ENCODE measurements at places on chromosomes 16 and 17. TPM values are rescaled to one million over a fixed set of nuclear protein-coding genes. Genes with fewer than 3 reads are reported as not detected.

DNA sequence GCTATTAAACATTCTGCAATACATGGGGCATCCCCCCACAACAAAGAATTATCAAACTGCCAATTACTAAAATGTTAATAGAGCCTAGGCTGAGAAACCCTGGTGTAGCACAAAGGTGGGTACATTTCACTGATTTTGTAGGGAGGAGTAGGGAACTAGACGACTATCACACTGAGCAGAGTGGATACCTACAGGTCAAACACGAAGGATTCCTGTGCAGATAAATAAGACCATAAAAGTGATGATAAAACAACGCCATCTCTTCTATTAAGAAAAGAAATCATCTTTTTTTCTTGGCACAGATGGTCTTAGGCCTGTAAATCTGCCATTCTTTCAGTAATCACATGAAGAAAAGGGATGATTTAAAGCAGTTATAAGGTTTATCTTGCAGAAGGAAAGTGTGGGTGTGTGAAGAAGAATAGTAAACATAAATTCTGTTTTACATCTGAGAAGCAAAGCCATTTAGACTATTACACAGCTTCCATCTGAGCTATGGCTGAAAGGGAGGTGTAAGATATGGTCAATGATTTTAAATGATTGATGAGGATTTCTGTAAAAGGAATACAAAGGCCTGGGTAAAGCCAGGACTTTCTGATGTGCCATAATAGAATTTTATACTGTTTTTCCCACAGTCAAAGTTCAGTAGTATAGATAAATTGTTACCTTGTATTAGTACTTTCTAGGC, 429.4 kb upstream of the GOT2 start:
- no peak for DNase-seq

- DNase-seq = no peak
These were observed 21.9 kb downstream of the PARN start for GRCh38 chr16:14608111-14608566.

Gene KRT32
- not detected for total RNA-seq

DNA sequence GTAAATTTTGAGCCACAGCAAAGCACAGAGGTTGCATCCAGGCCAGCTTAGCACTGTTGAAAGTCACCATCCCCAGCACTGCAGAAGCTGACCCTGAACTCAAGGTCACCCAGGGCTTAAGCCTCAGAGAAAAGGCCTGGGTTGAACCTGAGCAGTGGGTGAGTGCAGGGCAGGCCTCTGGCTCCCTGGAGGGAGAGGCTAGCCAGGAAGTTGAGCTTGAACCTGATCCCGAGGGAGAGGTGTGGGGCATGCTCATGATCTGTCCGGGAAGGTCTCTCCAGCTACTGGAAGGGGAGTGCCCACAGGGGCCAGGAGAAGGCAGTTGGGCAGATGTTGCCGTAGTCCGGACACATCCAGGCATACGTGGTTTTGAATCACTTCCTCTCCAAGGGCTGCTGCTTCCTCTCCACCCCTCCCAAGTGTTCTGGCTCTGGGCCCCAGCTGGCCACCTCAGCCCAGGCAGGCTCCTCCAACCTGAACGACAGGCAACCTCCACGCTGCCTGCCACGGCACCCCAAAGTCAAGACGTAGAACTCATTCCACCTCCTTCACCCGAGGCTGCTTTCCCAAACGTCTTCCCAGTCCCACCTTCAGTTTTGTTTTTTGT, 18.4 kb downstream of the CARHSP1 start:
- DNase-seq = no peak

Gene SEC14L1
- total RNA-seq = 157 TPM

DNA sequence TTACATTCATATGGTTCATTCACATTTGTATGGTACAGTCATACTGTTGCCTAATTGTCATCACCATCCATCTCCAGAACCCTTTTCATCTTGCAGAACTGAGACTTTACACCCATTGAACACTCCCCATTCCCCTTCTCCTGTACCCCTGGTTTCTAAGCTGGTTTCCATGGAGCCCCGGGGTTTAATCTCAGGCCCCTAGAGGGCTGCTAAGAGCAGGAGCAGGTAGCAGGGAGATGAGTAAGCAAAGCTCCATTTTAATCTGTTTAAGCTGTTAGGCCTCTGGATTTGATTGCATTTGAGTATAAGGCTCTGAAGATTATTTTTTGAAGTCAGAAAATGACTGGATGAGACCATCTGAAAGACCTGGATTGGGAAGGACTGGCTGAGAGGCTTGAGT, 68.5 kb upstream of the RPL38 start:
- no peak for DNase-seq

DNA sequence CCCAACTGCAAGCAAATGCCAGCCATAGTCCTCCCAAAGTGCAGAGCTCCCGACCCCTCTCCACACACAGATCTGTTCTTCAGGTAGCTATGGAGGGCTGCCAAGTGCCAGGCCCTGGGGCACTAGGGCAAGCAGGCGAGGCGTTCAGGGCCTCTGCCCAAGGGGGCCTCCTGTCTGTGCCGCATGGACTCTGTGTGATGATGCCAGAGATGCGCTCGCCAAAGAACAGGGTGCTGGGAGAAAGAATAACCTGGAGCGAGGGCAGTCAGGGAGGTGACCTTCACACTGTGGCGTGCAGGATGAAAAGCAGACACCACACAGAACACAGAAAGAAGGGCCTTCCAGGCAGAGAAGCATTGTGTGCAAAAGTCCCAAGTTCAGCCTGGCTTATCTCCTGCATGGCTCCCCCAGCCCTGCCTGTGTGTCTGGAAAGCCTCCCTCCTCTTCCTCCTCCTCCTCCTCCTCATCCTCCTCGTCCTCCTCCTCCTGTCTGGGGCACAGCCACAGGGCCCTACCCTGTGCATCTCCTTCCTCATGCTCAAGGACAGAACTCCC, 44.2 kb downstream of the PEMT start:
- DNase-seq = no peak

Gene TVP23A
- total RNA-seq = 0.19 TPM

- no peak for DNase-seq
These were observed 19.9 kb downstream of the SNX11 start for GRCh38 chr17:48127371-48128051.

- DNase-seq = no peak
These were observed 21.1 kb downstream of the ARHGAP27 start for GRCh38 chr17:45411348-45412105.

- no peak for DNase-seq
These were observed 69.1 kb downstream of the METRNL start for GRCh38 chr17:83148317-83149028.

Gene SLC5A2
- total RNA-seq = 4.8 TPM

Gene CDR2
- 29.6 TPM for total RNA-seq

Gene SCRN2
- total RNA-seq = 40.3 TPM

Gene CDC6
- total RNA-seq = 1.7 TPM

DNA sequence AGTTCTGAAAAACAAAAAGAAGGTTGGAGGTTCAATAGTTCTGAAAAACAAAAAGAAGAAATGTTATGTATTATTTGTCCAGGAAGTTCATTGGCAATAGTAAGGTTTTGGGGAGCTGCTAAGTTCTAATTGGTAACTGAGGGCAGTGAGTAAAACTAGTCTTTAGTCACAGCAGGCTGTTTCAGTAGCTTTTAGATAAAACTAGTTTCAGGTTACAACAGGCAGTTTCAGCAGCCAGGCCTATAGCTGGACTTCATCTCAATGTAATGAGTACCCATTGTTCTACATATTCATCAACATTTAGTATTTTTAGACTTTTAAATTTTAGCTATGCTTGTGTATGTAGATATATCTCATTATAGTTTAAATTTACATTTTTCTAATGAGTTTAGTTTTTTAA, 639.3 kb downstream of the TOX3 start:
- DNase-seq = no peak

- DNase-seq = no peak
These were observed at the start of gene CD7 for GRCh38 chr17:82317394-82318168. Gene CD7 (minus strand): TSS chr17:82317608. CDS start chr17:82317495, 113 bp downstream.

DNA sequence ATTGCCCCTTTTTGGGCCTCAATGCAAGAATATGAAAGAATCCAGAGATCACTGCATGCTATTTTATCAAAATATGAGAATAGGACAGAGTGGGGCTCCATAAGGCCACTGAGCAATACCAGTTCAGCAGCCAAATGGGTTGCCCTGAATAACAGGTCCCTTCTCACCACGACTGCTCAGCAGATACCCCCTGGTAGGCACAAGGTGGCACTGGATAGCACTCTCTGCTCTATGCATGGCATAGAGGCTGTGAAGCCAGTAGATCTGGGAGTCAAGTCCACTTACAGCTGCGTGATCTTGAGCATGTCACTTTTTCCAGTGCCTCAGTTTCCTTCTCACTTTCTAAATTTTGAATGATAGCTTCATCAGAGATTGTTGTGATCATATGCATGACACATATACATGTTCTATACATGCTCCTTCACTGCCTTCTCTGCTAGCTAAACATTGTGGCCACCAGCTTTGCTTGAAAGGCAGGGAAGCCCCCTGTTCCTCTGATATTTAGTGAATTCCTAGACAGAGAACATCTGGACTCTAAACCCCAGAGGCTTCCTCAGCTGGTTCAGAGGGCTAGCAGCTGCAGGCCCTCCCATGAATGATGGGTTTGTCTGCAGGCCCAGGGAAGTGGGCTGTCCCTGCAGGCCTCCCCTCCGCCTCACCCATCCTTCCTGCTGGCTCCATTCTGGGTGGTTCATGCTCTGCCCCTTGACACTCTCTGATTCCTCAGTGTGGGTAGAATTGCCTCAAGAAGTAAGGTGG, 84.9 kb upstream of the ASIC2 start:
- peak; percentile 27 for DNase-seq

DNA sequence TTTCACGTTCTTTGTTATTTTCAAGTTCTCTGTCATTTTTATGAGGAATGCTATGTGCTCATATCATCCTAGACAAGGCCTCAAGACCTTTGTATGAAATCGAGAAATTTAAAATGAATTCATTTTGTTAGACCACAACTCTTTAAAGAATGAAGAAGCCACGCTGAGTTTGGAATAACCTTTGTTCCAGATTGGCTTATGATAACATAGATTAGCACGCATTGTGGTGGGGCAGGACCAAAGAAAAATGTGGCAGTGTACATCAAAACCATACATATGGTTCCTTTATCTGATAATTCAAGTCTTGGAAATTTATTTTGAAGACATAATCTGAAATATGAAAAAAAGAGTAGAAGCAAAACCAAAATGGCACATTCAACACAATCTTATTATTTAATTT, 2.2 kb downstream of the HSD17B2 start:
- DNase-seq = no peak

DNA sequence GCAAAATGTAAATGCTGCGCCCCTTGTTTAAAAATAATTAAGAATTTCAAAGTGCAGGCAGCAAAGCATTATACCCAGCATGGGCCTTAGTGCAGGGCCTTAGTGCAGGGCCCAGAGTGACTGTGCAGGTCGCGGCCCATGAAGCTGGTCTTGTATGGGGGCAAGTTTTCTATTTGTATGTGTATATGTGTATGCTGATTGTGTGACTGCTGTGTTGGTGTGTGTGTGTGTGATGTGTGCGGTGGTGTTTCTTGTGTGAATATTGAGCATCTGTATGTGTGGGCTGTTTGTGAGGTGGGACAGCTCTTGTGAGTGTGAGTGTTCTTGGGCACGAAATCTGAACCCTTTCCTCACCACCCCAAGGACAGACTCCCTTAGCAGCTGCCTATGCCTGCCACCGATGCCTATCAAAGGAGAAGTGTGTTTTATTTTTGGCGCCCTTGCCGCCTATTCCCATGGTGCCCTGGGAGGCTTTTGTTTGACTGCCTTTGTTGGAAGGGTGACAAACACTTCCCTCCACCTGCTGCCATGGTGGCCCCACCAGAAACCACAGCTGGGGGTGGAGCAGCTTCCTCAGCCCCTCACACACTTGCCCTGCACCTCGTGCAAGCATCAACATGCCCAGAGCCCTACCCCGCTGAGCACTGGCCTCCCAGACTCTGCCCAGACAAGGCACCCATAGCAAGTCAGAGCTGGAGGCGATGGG, 18.0 kb downstream of the CCR7 start:
- no peak for DNase-seq

DNA sequence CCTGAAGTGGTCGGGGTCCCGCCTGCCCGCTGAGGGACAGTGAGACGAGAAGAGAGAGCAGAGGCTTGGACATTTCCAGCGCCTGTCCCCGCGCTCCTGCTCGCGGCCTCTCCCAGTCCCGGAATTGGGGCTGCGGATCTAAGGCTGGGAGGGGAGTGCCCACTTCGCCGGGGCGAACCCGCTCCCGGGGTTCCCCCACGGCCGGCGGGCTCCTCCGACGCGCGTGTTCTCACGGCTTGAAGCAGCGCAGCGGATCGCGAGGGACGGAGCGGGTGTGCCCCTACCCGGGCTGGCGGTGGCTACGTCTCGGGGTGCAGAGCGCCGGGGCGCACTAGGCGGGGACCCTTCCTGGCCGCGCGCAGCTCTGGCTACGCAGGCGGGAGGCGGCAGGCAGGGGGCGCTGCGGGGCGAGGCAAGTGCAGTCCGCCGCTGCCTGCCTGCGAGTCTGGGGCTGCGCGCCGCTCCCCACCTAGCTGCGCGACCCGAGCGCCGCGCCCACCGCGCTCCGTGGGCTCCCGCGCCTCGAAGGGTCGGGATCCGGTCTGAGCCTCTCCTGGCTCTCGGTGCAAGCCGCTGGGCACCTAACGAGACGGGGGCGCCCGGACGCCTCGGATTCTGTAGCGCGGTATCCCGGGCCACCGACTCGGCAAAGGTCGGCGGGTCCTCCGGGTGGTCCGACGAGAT, 1.2 kb downstream of the NGFR start:
- peak; percentile 90 for DNase-seq
